ENCODE measurements at places on chromosomes 16 and 17. TPM values are rescaled to one million over a fixed set of nuclear protein-coding genes. Genes with fewer than 3 reads are reported as not detected.

- DNase-seq = peak; percentile 55
Measured at GRCh38 chr17:75764711-75765421, at the start of gene GALK1. TSS of gene GALK1 (minus strand) at chr17:75765192. CDS start at chr17:75765136, 56 bp downstream.

- no peak for DNase-seq
Measured at GRCh38 chr17:50798424-50799288, 31.3 kb upstream of the ANKRD40CL start.

DNA sequence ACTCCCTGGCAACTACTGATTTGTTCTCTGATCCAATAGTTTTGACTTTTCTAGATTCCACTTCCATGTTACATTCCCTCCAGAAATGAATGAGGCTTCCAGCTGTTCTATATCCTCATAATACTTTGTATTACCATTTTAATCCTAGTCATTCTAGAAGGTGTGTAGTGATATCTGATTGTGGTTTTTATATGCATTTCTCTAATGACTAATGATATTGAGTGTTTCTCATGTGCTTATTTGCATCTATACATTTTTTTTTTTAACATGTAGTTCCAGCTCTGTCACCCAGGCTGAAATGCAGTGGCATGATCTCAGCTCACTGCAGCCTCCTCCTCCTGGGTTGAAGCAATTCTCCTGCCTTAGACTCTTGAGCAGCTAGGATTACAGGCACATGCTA lies 7.3 kb downstream of the ADGRG5 start:
- no peak for DNase-seq

- no peak for DNase-seq
Measured at GRCh38 chr17:45162025-45162687, 481 bp downstream of the HEXIM2 start.

GRCh38 chr17:69093279-69093789 lies 32.6 kb upstream of the ABCA9 start:
- no peak for DNase-seq

Gene CCL1
- not detected for total RNA-seq

Gene PSMD12
- total RNA-seq = 17.9 TPM

Gene USP31
- 3.9 TPM for total RNA-seq

- DNase-seq = no peak
Measured at GRCh38 chr17:54770836-54771235, 129.8 kb upstream of the TOM1L1 start.

GRCh38 chr17:50288306-50288705 lies 14.0 kb downstream of the TMEM92 start:
- DNase-seq = no peak

All from IMR-90 (cell line).